ENCODE measurements at places on chromosomes 4 and X.

DNA sequence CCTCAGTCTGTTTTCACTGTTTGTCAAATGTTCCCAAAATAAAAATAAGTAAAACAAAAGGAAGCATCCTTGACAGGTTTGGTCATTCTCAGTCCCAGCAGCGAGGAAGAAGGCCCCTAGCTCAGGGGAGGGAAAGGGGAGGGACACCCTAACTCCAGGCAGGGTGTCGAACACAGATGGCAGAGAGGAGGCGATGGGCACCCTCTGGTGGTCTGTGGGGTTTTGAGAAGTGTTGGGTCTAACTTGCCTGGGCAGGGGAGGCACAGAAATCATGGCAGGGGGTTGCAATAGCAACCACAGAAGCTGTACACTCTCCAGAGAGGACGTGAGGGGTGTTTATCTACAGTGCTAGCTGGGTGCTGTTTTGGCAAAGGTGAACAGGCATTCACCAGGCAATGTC, 229.8 kb upstream of the SFRP2 start:
- no peak for DNase-seq

- DNase-seq, result no peak
These were observed 487.9 kb downstream of the C4orf33 start for GRCh38 chr4:129583868-129584267.

DNA sequence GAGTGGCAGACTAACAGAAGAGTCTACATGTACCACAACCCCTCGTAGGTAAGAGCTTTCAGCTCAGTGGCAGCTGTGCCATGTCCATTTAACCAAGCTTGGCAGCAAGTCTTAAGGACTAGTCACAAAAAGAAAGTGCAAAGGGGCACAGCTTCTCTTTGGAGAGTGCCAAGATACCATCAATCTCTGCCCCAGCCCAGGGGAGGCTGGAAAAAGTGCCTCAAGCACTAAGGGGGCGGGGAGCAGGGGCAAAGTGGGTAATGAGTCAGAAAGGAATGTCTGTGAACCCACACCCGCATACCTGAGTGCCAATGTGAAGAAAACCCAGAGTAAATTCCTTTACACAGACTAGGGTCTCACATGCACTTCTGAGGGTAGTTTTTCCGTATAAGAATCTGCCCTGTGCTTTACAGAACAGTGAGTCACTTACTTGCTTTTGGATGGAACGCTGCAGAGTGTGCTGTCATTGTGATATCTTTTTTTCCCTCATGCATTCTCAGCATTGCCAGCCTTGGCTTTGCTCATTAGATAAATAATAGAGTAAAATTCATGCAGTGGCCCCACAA, 219.8 kb downstream of the ZNF674 start:
- no peak for DNase-seq

DNA sequence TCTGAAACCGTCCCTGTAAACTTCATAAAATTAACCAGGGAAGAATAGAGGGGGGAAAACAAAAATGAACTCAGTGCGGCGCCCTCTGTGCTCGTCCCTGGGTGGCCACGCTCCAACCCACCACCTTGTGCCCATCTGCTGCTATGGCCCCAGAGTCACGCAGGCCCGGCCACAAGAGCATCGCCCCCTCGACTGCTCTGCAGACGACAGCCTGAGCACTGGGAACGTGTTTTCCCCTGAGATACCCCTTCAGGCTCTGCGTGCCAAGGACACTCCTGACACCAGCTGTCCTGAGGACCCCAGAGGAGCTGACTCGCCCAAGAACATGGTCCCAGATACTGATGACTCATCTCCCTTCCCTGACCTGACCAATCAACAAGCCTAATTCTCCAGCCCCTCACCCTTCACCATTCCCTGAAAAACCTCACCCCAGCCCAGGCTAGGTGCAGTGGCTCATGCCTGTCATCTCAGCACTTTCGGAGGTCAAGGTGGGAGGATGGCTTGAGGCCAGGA, 64.1 kb upstream of the GPR78 start:
- no peak for DNase-seq

DNA sequence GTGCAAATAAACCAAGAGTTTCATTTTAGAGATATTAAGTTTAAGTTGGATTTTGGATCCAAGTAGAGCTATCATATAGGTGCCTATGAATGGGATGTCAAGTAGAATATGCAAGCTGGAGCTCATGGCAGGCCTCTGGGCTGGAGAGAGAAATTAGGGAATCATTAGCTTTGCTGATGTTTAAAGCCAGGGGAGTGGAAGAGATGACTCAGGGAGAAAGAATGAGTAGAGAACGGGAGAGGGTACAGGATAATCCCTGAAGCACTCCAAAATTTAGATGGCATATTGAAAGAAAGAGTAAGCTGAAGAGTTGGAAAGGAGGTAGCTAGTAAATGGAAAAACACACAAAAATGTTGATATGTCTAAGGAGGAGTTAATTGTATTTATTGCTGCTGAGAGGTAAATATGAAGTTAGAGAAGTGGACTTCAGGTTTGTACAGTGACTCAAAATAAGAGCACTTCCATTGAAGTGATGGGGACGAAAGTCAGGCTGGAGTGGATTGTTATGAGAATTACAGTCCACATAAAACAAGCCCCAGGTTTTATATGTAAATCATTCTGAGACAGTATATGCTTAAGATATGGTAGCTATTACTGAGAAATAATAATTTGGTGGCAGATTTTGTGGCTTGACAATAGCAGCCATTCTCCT, 72.5 kb upstream of the GRXCR1 start:
- no peak for DNase-seq

- DNase-seq, result no peak
These were observed 34.5 kb downstream of the FRMD7 start for GRCh38 chrX:132093239-132093860.

DNA sequence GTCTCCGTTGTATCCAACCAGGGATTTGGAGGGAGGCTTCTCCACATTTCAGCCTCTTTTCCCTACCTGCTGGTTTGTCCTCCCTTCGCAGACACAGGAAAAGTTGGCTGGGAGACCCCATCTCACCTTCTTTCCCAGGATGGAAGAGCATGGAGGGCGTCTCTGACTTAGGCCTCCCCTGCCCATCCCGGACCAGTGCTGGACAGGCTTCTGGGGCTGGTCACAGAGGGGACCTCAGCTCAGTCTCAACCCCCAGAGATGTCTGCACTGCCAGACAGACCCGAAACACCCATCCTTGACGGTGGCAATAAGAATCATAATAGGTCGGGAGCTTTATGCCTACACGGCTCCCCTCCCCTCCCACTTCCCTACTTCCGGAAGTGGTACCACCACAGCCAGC, 1.6 kb downstream of the WFS1 start:
- no peak for DNase-seq

DNA sequence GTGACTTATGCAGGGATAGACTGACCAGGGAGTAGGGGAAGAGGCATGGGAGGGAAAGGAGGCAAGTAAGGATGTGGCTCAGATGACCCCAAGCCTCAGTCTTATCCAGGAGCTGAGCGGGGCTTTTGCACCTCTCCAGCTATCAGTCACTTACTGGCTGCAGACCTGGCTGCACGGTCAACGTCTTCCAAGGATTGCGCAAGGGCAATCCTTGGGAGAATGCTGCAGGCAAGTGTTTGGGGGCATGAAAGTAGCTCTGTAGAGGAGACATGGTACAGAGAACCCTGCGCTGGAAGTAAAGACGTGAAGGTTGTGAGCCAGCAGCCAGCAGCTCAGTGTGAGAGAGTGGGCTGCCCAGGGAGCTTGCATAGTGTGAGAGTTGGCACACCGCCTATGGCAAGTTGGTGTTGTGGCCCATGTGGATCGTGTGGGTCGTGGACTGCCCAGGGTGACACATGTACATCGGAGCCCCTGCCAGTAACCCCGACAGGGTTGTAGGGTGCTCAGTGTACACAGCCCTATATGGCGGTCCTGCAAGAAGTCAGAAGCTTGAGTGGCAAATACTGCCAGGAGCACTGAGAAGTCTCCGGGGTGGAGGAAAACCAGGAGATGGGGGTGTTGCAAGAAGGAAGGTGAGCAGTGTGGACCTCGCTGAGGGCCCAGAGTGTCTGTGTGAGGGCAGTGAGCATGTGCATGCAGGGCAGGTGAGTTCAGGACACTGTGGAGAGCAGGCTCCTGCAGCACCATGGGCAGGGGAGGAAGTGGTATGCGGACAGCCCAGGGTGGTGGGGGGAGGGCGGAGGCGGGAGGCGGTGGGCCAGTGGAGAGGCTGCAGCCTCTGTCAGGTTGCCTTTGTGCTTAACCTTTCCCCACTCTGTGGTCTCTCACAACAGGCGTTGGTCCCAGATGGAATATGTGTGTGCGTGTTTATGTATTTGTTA, 50.9 kb downstream of the KIT start:
- no peak for DNase-seq

DNA sequence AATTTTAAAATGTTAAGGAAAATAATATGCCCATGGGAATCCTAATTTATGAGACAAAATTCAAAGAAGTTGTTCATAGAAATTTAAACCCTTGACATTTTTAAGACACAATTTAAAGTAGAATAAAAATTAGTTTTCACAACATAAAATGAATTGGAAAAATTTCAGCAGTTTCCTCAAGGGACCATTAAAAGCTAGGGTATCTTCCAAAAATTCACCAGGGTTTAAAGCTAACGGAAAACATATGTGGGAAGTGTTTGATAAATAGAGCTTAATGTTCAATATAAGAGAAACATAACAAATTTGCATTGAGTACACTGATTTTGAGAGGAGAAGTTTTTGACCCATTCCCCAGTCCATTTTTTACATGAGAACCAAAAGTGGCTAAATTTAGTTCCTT, 228.9 kb upstream of the TTC29 start:
- no peak for DNase-seq

DNA sequence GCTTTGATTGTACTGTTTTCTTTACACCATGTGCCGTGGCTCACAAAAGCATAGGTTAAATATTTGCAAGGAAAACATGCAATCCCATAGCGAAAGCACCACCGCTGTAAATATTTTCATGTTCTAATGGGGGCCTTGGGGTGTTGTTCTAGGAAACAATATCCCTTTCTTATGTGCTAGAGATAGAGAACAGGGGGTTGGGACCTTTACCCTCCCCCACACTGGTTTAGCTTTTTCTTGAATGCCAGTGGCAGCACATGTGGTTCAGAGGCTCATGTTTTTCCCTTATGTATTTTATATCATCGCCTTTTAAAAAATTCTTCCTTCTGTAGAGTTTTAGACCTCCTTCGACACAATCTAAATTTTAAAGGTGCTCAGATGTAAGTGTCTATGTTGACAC, 422.6 kb upstream of the TENM3 start:
- no peak for DNase-seq

DNA sequence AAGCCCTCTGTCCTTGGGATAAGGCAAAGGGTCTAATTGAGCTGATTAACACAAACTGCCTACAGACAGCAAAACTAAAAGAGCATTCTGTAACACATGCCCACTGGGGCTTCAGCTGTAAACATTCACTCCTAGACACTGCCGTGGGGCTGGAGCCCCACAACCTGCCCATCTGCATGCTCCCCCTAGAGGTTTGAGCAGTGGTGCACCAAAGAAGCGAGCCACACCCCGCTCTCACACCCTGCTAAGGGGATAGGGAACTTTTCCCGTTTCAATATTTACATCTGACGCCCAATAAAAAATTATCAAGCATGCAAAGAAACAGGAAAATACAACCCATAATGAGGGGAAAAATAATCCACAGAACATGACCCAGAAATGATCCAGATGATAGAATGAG, 46.9 kb upstream of the HSD17B10 start:
- DNase-seq, result peak; percentile 7

DNA sequence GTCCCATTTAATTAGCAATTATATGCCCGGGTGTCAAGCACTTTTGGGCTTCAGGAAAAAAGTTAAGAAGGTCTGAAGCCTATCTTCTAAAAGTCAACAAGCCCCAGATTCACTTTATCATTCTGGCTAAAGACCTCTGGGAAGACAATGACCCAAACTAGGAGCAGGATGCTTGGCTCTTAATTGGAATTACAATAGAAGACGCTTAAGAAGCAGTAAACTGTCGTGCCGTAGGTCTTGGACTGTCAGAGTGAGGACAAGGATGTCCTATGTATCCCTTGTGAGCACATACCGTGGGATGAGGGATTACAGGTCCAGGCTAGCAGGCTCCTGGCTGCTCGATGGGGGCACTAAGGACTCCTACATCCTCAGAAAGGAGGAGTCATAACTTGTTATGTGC, 3.2 kb upstream of the ARHGAP36 start:
- DNase-seq, result no peak

- DNase-seq, result no peak
These were observed 30.9 kb upstream of the HSD17B13 start for GRCh38 chr4:87353592-87353991.

GRCh38 chrX:44401151-44401550, 57.7 kb upstream of the EFHC2 start:
- no peak for DNase-seq

DNA sequence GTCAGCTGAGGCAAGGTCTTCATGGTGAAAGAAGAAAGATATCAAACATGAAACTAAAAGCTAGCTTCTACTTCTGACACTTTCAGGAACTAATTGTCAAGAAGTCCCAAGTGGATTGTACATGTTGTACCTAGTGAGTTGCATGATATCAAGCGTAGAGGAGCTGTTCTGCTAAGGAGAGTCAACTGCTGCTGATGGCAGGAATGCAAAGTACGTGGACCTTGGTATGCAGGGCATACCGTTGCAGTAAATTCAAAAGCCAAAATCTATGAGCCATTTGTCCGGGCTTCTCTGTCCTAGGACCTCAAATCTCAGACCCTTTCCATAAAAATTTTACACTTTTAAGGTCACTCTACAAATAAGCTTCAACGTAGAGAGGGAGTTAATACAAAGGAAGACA, 446.2 kb downstream of the KCTD8 start:
- DNase-seq, result no peak

GRCh38 chr4:170111085-170111484, 21.3 kb upstream of the AADAT start:
- DNase-seq, result no peak

DNA sequence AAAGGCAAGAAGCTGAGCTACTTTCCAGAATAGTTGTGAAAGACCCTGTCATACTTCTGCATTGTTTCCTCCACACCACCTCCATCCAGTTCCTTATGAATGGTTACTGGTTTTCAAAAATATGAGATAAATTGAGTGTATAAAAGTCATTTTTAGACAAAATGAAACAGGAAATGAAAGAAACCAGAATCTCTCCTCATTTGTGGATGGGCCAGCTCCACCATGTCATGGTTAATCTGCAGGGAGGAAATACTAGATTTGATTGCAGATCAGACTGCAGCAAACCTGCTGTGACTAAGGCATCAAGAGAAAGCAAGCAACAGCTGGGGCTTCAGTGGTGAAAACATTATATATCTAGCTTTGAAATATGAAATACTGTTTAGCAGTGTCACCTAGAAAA, 23.8 kb downstream of the F9 start:
- DNase-seq, result no peak

- no peak for DNase-seq
These were observed 19.7 kb upstream of the ABCG2 start for GRCh38 chr4:88177983-88178625.

GRCh38 chr4:105634402-105635080, 73.9 kb downstream of the INTS12 start:
- no peak for DNase-seq

- no peak for DNase-seq
These were observed 23.5 kb downstream of the TIGD2 start for GRCh38 chr4:89134775-89135319.
